Calu3 (cell line): ENCODE measurements at places on chromosomes 7 and 10.

GRCh38 chr10:50325449-50326171 lies 74.3 kb upstream of the ASAH2 start:
- peak; percentile 39 for DNase-seq

DNA sequence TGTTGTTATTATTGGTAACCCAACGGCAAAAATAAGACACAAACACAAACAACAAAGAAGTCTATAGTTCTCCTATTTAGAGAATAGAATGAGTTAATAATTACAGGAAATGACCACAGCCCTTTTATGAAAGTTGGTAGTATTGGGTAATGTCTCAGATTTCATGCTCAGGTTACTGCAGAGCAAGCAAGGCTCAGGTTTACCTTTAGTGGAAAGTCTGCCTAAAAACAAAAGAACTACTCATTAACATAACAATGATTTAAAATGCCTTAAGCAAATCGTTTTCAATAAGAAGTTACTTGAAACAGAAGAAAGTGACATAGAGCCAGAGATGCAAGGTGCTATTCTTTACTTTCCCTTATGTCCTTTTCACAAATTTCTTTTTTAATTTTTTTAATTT lies 441.2 kb downstream of the PLXDC2 start:
- no peak for DNase-seq

DNA sequence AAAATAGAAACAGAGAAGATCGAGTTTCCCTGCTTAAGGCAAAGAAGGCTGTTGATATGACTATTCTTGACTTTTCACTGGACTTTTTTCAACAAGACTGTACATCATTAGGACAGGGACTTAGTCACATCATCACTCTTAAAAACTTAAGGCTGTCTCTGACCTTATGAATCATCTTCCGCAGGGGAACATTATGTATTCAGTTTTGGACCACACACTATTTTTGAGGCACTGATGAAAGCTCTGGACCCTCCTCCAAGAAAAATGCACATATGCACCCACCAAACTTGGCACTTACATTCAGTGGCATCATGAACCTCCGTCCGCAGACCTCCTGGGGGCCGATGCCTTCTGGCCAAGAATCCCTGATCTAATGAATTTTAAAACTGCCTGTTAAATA lies 96.4 kb downstream of the CALD1 start:
- no peak for DNase-seq

DNA sequence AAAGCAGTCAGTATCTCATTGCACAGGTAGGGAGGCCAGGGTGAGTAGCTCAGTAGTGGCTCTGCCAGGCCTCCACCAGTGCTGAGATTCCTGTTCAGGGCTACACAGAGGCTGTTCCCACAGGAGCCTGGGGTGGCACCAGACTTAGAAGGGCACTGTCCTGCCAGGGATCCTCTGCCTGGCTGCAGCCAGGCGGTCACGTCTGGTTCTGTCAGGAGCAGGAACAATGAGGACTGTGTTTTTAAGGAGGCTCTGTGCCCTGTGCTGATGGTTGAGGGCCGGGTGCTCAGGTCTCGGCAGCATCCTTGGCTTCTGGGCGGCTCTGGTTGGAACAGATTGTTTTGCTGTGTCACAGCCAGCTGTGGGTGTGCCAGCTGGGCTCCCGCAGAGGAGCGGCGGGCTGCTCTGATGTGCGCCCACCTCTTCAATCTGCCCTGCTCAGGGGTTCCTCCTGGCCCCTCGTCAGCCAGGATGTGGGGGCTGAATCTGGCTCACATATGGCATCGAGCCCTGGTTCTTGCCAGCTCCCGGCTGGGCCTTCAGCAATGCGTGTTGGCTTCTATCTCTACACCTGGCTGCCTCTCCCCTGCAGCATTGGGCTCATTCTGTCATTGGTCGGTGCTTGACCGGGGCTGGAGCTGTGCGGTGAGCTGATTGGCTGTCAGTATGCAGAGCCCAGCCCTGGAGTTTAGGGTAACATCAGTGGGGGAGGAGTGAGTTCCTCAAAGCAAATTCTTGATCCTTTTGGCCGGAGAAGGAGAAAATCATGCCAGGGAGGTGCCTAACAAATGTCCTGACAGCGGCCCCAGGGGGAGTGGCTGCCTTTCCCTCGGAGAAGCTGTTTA lies 41.2 kb downstream of the TACR2 start:
- no peak for DNase-seq

DNA sequence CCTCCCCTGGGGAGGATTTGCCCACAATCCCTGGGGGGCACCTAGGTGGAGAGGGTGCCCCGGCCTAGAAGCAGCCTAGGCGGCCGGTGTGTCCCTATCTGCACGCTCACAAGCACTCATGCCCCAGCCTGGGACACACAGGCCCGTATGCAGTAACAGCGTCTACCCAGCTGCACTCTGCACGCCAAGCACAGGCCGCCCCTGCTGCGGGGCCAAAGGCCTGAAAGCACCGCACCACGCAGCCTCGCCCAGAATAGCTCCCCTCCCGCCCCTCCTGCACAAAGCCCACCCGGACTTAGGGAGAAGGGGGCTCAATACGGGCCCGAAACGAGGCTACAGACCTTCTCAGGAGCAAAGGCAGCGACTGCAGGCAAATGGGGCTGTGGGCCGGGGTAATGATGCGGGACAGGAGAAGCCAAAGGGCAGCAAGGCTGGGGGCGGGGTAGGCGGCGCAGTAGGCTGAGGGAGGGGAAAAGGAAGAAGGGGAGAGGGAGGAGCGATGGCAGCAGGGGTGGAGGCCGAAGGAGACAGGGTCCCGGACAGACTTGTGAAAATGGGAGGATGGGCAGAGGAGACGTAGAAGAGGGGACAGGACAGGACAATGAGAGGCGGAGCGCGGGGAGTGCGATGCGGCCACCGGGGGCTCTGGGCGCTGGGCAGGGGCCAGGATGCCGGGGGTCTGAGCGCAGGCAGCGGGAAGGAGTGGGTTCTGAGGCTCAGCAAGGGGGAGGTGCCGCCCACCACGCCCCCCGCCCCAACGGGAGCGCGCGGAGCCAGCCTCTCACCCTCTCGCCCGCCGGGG lies 544 bp downstream of the GPRIN2 start:
- DNase-seq, result peak; percentile 54

- DNase-seq, result no peak
These were observed 56.7 kb downstream of the EEPD1 start for GRCh38 chr7:36209814-36210183.
